ENCODE measurements at places on chromosomes 4 and X. TPM values are rescaled to one million over a fixed set of nuclear protein-coding genes. Genes with fewer than 3 reads are reported as not detected.

The USP17L15 gene
- total RNA-seq, result not detected

The TMEM154 gene
- 9.1 TPM for total RNA-seq

The HTN3 gene
- total RNA-seq, result not detected

The GPR119 gene
- not detected for total RNA-seq

The NAP1L5 gene
- total RNA-seq, result 6.2 TPM

The BOD1L1 gene
- total RNA-seq, result 27.3 TPM

The ODAPH gene
- not detected for total RNA-seq

The JAKMIP1 gene
- total RNA-seq, result not detected

The CXCL3 gene
- total RNA-seq, result 1.2 TPM

The CSN1S1 gene
- not detected for total RNA-seq

The CWH43 gene
- total RNA-seq, result not detected

The MAOB gene
- not detected for total RNA-seq

The PFKFB1 gene
- total RNA-seq, result not detected

The MAGEA8 gene
- total RNA-seq, result not detected

The ODAM gene
- not detected for total RNA-seq

The TLL1 gene
- total RNA-seq, result 2.2 TPM

The NPY2R gene
- not detected for total RNA-seq

The CENPVL2 gene
- not detected for total RNA-seq

The IL13RA2 gene
- total RNA-seq, result 0.32 TPM

The IKBKG gene
- total RNA-seq, result 19.0 TPM

The SLC38A5 gene
- total RNA-seq, result 88.9 TPM

The EDA2R gene
- total RNA-seq, result 3.8 TPM

The FHDC1 gene
- 0.04 TPM for total RNA-seq

The PAGE2B gene
- not detected for total RNA-seq

The SPANXC gene
- total RNA-seq, result not detected

The BEX1 gene
- total RNA-seq, result 0.20 TPM

The CYBB gene
- not detected for total RNA-seq

The SSX1 gene
- total RNA-seq, result not detected

The RHOH gene
- not detected for total RNA-seq

The LARP1B gene
- 22.2 TPM for total RNA-seq

The HTT gene
- total RNA-seq, result 21.8 TPM

The RBMX gene
- total RNA-seq, result 220 TPM

The STS gene
- total RNA-seq, result 2.3 TPM

The GNRHR gene
- not detected for total RNA-seq

The SMIM31 gene
- not detected for total RNA-seq

The HSD17B13 gene
- total RNA-seq, result not detected

The PSAPL1 gene
- not detected for total RNA-seq

The GAGE13 gene
- not detected for total RNA-seq

The BRCC3 gene
- total RNA-seq, result 15.8 TPM

The SGMS2 gene
- 78.6 TPM for total RNA-seq

All from pulmonary artery endothelial cell (primary cell).